ENCODE measurements at places on chromosomes 2 and 18. TPM values are rescaled to one million over a fixed set of nuclear protein-coding genes. Genes with fewer than 3 reads are reported as not detected.

DNA sequence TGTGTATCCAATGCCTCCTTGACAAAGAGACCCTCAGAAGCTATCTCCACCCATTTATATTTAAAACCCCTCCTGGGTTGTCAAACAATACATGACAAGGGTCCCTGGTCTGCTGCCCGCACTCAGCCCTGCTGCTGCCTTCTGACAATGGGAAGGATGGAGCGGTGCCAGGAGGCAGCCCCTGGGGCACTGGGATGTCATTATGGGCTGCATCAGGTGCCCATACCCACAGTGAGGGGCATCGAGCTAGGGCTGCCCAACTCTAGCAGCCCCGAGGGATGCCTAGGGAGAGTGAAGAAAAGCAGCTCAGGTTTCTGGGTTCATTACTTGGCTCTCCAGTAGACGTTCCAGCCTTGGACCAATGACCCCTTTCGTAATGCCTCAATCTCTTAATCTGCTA is 301.7 kb downstream of the ALK start:
- no peak for DNase-seq

- no peak for DNase-seq
These were observed 54.2 kb downstream of the ZCCHC2 start for GRCh38 chr18:62576845-62577512.

DNA sequence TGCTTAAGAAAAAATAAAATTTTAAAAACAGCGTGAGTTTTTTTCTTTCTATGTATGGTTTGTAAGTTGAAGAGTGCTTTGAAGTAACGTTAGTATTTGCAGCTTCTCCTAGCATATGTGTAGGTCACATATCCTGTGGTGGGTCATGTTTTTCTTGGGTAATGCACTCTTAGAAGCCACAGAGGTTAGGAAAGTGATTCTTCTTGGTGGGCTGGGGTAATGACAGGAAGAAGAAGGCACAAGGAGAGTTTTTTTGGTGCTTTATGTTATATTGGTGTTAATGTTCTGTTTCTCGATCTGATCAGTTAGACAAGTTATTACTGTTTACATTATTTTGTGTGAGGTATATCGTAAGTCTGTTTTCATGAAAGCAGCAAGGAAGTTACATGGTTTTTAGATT is 109.0 kb downstream of the ICA1L start:
- no peak for DNase-seq

DNA sequence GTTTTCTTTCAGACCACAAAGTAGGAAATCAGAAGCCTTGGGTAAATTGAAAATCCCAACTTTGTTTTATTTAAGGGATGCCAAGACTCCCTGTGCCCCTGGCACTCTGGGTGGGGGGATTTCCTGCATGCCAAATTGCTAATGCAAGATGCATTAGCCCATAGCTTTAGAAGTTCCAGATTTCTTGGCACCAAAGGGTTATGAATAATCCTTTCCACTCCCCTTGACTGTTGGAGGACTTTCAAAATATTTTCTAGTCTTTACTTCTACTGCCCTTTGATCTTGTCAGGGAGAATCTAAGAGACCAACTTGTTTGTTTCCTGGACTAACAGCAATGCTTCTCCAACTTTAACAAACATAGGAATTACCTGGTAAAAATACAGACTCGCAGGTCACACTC is 81.8 kb upstream of the TGIF1 start:
- DNase-seq = no peak

GRCh38 chr2:165815299-165816141 is 21.5 kb upstream of the GALNT3 start:
- DNase-seq = no peak

RPL31 gene
- 803 TPM for total RNA-seq

DNA sequence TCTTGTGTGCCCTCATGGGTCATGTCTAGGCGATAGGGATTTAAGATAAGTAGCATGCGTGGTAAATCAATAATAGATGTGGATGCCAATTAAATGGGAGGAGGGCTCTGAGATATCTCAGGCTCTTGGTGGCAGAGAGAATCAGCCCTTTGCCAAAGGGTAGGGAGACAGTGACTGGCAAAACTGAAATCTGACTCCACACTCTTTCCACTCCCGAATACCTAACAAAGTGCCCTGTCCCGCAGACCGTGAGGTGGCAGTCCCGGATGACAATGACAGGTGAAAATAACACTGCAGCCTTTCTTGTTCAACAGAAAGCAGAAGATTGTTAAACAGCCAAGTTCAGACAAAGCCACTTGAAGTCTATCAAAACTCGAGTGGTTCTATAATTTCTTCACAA is 47.0 kb downstream of the C2orf76 start:
- no peak for DNase-seq

C2orf81 gene
- total RNA-seq = 0.82 TPM

- no peak for DNase-seq
These were observed 2.0 kb downstream of the IL1A start for GRCh38 chr2:112782234-112782799.

LMAN1 gene
- 56.8 TPM for total RNA-seq

- no peak for DNase-seq
These were observed 66.8 kb upstream of the ATG16L1 start for GRCh38 chr2:233184669-233185068.

DNA sequence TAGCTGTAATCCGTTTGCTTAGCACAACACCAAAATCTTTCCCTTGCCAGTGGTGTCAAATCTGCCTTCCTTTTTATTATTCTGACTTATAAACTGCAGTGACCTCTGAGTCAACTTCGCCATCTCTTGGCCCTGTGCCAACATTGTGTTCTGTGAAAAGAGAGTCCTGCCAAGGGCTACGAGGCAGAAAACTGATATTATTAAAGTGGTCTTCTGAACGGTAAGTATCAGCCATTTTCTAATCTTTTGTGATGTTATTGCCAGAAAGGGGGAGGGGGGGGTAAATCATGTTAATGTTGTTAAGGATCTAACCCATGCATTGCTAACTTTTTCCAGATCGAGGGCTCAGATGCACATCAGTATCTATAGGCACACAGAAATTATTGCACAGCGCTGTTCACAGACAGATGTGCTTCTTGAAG is 121.5 kb upstream of the LTBP1 start:
- peak; percentile 36 for DNase-seq

GRCh38 chr2:112483831-112484230 is 1.9 kb downstream of the TTL start:
- no peak for DNase-seq

DNA sequence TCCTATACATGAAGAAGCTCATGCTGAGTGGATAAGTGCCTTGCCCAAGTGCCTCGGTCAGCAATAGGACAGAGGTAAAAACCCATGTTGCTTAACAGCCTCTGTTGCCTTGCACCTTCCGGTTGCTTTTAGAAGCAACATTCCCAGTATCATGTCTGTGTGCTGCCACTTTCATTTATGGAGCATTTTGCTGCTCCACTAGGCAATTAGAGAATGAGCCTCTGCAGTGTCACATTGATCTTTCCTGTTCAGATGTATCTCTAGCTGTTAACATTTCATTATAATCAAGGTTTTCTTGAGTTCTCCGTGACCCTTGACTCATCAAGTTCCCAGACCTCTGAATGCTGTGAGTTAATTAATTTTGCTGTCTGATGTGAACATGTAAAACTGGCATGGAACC is 134.5 kb upstream of the EPB41L3 start:
- no peak for DNase-seq

DNA sequence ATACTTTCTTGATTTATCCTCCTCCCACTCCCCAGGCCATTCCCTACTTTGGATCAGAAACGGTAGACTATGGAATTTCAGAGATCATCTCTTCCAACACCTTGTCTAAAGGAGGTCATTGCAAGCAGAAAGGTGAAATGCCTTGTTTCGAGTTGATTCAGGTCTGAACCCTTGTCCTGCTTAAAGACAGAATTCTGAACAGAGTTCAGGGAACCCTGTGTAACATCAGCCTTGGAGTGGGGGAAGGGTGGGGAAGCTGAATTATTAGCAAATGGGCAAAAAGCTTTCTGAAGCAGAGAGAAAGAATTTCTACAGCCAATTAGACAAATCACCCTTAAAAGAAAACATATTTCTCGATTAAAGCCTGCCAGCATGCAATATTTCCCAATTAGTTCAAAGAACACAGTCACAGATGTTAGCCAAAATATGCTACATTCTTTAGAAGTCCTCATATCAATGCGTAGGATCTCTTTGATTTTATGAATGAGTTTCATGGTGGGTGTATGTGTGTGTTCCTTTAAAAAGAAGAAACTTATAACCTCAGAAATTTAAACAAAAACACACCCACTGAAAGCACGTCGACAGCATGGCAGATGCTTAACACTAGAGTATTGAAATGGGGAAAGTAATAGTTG is 353.1 kb downstream of the RND3 start:
- no peak for DNase-seq

SLC23A3 gene
- total RNA-seq = 0.58 TPM

DNA sequence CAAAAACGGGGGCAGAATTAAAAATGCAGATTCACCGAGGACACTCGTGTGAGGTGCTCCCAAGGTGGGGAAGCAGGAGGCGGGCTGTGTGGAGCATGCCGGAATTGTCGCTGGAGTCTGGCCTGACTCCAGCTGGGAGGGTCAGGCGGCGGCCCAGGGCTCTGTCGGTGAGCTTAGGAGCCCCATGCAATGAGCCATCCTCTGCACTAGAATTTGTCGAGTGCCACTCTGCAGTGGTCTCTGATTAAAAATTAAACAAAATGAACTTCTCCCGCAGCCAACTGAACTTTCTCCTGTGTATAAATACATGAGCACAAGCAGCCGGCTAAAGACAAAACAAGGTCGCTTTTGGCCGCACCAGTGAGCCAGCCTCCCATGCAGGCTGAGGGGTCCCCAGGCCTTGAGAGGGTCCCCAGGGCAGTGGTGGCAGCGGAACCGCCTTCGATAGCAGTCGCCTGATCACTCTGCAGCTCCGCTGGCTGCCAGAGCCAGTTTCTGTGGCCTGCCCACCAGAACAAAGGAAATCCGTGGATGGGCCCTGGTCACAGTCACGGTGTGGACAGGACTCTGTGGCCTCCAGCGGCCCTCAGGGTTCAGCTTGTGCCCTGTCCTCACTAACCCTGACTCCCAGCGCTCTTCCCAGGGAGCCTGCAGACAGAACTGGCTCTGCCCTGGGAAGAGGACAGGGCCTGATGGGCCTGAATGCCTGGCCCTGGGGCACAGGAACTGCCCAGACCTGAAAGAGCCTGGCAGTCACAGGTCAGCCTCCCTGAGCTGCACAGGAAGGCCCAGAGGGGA is 201.3 kb downstream of the EIPR1 start:
- DNase-seq = no peak

GRCh38 chr2:225911019-225911418 is 511.5 kb downstream of the NYAP2 start:
- no peak for DNase-seq

DNA sequence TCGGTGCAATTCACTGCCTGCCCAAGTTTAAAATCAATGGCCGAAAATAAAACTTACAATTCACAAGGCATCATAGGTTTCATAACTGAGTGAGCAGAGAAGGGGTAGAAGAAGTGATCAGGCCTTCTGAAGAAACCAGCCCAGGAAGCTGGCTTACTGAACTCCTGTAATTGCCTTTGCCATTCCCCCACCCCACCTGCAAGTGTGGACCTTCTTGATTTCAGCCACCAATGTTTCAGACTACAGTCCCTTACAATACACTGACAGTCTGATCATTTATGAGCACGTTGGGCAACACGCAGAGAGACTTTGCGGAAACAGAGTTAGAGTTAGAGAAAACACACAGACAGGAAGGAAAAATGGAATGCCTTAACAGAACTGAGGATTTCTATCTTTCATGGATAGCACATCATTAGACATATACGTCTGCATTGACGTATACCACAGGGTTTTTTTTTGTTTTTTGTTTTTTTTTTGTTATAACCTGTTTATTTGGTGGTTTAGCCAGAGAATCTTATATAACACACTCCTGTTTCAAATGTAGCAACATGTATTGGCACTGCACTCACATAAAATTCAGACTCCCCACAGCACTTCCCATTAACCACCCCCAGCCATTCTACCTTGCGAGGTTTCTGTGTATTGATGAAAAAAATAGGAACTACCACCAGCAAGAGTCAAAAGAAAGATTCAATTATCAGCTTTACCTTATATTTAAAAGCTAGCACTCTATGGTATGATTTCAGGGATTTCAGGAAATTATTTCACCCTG is 126.4 kb downstream of the CACNB4 start:
- no peak for DNase-seq

- no peak for DNase-seq
These were observed 1018.4 kb upstream of the ACVR2A start for GRCh38 chr2:146826388-146826787.

DNA sequence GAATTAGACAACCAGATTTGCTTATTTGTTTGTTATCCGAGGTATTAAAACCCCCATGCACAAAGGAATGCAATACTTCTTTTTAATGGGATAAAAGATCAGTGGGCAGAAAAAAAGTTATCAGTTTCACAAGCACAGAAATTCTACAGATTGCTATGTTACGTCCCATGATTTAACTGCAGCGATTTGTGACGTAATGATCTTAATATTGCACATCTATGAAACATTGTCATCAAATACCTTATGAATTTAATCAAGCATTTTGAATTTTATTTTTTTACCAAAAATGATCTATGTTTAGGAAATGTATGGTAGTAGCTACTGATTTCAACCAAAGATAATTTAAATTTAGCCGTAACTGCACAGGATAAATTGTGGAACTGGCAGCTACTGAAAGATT is 138.9 kb downstream of the FHOD3 start:
- DNase-seq = no peak

- DNase-seq = no peak
These were observed 26.3 kb downstream of the IRS1 start for GRCh38 chr2:226773291-226773690.

MCEE gene
- total RNA-seq = 39.7 TPM

SNRNP200 gene
- total RNA-seq = 54.8 TPM

DNA sequence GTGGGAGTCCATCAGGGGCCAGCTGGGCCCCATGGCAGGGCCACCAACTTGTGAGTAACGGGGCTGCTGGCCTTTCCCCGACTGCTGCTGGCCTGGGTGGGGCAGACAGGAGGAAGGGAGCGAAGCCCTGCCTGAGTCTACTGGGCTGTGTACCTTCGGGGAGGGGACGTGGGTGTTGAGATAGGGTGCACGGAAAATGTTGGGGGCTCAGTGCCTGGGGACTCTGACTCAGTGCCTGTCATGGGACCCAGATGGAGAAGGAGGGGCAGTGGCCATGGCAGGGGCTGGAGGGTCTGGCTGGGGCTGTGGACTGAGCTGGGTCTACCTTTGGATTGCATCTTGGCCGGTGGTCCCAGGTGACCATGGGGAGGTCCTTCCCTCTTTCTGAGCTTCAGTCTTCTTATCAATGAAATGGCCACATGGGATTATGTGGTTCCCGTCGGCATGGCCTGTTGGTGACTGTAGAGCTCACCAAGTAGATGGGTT is 4.0 kb downstream of the SLC4A3 start:
- DNase-seq = no peak

EPB41L3 gene
- 6.3 TPM for total RNA-seq

GRCh38 chr2:224242561-224242960 is 159.3 kb downstream of the FAM124B start:
- DNase-seq = no peak

- no peak for DNase-seq
These were observed 1.3 kb downstream of the CIAO1 start for GRCh38 chr2:96267159-96267971.

DNA sequence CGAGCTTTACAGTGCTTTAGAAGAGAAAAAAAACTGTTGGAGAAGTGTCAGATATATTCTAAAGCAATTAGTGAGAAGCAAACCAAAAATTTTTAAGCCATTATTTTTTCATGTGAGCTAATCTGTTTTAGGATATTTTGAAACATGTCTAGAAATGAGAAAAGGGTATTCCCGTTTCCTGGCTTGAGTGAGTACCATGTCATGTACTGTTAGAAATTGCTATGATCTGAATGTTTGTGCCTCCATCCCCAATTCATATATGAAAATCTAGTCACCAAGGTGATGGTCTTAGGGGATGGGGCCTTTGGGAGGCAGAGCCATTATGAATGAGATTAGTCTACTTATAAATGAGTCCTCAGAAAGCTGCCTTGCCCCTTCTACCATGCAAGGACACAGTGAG is 493.3 kb upstream of the GCFC2 start:
- no peak for DNase-seq

TPO gene
- 7.1 TPM for total RNA-seq

Measured in left ventricle myocardium inferior (tissue), 1 donor.